ENCODE measurements at places on chromosomes 7 and 10. TPM values are rescaled to one million over a fixed set of nuclear protein-coding genes. Genes with fewer than 3 reads are reported as not detected.

- H3K36me3 ChIP-seq, result peaks cover 12% of the 10 kb centered on the region
- no peak for DNase-seq
- H3K27ac ChIP-seq, result no peak overlapping the region
- H3K27me3 ChIP-seq, result no peaks in the 10 kb centered on the region
- no peak overlapping the region for H3K4me3 ChIP-seq
- no peaks in the 10 kb centered on the region for H3K4me1 ChIP-seq
Observed at GRCh38 chr7:20998309-20998708, 211.6 kb upstream of the SP8 start.

The CALHM2 gene
- total RNA-seq, result not detected

The HMX3 gene
- total RNA-seq, result 0.20 TPM

The COL28A1 gene
- 0.92 TPM for total RNA-seq

All from H9 (cell line).